Hematopoietic multipotent progenitor cell treated with erythropoietin and hydrocortisone succinate and interleukin-3 and kit ligand, for 4 days (in vitro differentiated cells): ENCODE measurements at places on chromosomes 16 and 17.

DNA sequence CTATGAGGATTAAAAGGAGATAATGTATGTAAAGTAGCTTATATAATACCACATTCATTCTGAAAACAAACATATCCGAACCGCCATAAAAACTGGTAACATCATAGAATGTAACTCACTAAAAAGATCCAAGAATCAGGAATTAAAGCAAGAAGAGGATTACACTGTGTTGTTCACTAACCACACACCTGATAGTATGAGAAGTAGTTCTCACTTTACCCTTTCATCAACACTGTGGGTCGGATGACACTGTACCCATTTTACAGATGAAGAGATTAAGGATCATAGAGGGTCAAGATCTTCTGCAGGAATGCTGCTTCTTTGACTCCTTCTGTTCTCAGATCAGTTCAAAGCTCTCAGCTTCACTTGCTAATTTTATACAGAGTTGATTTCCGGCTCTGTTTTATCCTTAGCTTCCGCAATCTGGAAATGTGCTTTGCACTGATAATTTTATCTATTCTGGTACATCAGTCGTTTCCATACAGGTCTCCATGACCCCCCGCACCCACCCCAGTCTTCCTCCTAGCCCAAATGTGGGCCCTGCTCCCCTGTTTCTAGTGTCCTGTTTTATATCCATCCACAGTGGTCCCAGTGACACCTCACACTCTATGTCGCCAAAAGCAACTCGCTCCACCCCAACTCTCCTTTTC is 288.6 kb upstream of the CCL2 start:
- peak; percentile 63 for DNase-seq

- DNase-seq = no peak
Observed at GRCh38 chr17:83194761-83195329, 115.4 kb downstream of the METRNL start.

- DNase-seq = no peak
Observed at GRCh38 chr16:84595052-84595481, 22.8 kb downstream of the COTL1 start.

DNA sequence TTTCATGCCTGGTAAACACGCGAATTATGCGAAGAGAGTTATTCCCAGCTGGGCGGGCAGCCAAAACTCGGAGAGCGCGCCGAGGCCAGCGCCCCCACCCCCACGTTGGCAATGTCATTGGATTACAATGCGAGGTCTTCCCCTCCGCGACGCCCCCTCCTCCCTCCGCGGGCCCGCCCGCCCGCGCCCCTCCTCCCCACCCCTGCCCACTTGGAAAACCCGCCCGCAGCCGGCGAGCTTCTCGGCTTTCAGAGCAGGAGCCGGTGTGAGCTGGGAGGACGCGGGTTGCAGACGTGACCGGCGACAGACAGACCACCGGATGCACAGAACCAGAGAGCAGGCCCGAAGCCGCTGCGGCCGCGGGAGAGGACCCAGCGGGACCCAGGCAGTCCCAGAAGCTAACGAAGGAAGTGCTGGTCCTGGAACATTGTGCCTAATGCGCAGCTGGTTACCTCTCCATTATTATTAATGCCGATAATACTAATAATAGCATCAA is 4.0 kb downstream of the NOG start:
- DNase-seq = no peak

GRCh38 chr16:80570106-80570478 is 29.3 kb downstream of the DYNLRB2 start:
- DNase-seq = peak; percentile 15

- no peak for DNase-seq
Observed at GRCh38 chr17:1434150-1434549, 21.9 kb downstream of the CRK start.

- DNase-seq = no peak
Observed at GRCh38 chr16:70735141-70735979, 49.5 kb upstream of the MTSS2 start.

GRCh38 chr17:50507871-50508572 is at the start of gene MYCBPAP:
TSS of gene MYCBPAP (plus strand) at chr17:50508439. CDS start at chr17:50508675, 236 bp downstream.
- peak; percentile 91 for DNase-seq

GRCh38 chr17:77369544-77369971 is 228.8 kb downstream of the SEC14L1 start:
- DNase-seq = no peak

- no peak for DNase-seq
Observed at GRCh38 chr17:37092071-37092470, 143.3 kb downstream of the AATF start.

GRCh38 chr16:88430524-88431446 is 22.3 kb upstream of the ZFPM1 start:
- peak; percentile 77 for DNase-seq

- DNase-seq = no peak
Observed at GRCh38 chr17:54029986-54030385, 207.3 kb downstream of the KIF2B start.

DNA sequence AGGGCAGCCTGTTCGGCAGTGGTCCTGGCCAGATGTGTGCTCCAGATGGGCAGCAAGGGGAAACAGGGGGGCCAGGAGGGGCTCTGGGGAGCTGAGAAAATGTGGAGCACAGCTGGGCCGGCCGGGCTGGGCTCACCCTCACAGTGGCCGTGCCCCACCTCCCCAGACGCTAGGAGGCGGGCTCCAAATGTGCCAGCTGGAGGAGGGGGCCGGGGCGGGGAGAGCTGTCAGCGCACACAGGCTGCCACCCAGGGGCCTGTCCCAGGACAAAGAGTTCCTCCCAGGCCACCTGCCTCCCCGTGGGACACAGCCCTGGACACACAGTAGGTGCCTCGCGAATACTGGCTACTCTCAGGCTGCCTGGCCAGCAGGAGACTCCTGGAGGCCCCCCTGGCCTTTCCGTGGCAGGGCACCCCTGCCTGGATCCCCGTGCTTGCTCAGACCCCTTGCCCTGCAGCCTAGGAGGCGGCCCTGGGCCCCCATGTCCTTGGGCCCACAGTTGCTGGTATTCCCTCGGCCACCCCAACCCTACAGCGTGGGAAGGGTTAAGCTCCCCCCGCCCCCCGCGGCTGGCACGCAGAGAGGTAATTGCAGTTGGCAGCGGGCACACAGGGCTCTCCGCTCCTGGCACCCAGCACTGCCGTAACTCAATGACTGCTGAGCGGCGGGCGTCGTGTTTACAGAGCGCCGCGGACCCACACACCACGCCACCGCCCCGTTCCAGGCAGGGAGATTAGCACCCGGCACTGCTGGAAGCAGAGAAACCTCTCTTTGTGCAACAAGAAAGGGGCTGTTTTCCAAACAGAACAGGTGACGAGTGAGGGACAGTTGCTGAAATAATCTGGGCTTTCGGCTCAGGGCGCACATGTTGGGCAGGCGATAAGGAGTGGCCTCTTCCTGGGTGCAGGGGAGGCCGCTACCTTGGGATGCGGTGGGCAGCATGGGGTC is 32.2 kb downstream of the BAHCC1 start:
- DNase-seq = peak; percentile 78

GRCh38 chr16:10564591-10564990 is 15.8 kb downstream of the EMP2 start:
- no peak for DNase-seq

DNA sequence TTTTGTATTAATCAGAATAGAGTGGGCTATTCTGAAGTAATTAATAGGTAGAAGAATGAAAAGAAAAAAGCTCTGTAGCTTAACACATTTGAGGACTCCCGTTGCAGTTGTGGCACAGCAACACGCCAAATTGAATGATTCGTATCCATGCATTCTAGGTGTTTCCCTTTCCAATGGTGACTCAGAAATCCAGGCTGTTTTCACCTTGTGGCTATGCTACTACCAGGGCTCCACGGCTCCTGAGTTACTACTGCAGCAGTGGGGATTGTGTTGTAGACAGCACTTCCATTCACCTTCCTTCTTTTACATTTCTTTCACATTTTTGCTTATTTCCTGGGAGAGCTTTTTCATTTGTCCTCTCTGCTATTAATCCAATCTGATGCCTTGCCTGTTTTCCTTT is 1616.4 kb downstream of the CDH8 start:
- no peak for DNase-seq

DNA sequence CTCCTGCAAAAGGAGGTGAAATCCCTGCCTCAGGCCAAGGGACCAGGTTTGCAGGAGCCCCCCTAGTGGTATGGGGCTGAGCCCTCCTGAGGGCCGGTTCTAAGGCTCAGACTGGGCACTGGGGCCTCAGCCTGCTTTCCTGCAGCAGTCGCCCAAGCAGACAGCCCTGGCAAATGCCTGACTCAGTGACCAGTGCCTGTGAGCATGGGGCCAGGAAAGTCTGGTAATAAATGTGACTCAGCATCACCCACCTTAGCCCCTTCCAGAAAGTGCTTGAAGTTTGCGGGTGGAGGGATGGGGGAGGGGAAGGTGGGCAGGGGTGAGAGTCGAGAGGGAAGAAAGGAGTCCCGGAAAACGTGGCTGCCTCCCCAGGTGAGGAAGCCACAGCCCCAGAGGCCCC is 2.1 kb downstream of the MC1R start:
- no peak for DNase-seq

- DNase-seq = peak; percentile 93
Observed at GRCh38 chr17:75289832-75290337, 652 bp upstream of the SLC25A19 start.

- DNase-seq = no peak
Observed at GRCh38 chr16:12096157-12096777, 119.7 kb downstream of the SNX29 start.

GRCh38 chr17:60901806-60902205 is 224.2 kb downstream of the BCAS3 start:
- DNase-seq = no peak

- DNase-seq = no peak
Observed at GRCh38 chr17:4604111-4604644, 19.8 kb downstream of the SMTNL2 start.

DNA sequence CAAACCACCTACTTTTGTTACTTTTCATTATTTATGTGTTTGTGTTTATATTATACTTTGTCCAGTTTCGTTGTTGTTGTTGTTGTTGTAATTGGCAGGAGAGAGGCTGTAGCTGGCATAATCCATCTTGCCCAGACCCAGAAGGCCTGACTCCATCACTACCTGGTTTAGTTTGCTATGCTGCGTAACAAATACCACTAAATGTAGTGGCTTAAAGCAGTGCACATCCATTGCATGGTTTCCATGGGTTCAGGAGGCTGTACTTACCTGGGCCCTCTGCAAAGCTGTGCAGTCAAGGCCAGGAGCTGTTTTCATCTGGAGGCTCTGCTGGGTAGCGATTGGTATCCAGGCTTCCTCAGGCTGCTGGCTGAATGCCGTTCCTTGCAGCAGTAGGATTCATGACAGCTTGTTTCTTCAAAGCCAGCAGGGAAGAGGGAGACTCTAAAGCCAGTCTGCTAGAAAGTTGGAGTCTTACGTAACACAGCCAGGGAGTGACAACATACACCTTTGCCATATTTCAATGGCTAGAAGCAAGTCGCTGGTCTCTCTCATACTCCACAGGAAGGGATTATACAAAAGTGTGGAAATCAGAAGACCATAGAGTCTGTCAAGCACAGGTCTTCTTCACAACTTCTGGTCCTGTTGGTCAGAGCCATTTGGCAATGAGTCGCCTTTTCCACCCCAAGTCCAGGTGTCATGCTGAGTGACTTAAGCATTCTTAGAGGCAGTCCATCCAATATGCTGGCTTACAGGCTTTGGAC is 41.1 kb downstream of the TNRC6C start:
- peak; percentile 26 for DNase-seq

DNA sequence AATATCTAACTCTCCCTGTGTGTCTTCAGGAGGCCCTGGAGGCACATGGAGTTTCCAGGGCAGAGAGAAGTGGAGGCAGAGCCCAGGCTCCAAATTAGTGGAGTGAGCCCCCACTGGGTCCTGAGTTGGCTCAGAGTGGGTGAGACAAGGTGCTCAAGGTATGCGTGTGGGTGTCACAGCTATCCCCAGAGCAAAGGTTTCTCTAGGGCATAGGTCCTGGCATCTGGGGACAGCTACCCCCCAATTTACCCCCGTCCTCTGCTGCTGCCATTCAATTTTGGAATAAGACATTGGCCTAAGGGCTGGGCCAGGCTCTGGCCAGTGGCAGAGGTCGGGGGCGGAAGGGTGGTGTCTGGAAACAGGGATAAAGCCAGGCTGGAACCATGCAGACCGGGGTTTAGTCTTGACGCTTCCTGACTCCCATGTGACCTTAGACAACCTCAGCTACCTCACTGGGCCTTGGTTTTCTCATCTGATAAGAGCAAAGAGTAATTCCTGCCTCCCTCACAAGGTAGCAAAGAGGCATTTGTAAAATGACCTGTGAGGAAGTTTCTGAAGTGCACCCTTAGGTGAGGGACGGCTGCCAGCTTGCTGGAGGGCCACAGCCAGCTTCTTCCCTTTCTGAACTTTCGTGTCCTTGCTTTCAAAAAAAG is 78.2 kb upstream of the TMEM97 start:
- no peak for DNase-seq

DNA sequence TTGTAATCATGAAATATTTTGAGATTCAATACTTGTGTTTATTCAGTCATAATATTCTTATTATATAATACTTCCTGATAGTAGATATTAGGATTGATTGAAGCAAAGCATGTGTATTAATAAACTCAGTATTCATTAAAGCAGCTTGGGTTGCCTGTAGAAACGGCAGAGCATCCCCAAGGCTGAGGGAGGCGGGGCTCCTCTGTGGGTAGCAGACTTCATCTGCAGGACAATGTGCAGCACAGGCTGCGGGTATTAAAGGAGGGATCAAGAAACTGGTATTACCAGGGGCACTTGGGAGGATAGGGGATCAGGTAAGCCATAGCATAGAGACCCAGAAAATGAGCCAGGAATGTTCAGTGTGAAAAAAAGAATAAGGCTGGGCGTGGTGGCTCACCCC is 213.6 kb downstream of the PRKCA start:
- no peak for DNase-seq

DNA sequence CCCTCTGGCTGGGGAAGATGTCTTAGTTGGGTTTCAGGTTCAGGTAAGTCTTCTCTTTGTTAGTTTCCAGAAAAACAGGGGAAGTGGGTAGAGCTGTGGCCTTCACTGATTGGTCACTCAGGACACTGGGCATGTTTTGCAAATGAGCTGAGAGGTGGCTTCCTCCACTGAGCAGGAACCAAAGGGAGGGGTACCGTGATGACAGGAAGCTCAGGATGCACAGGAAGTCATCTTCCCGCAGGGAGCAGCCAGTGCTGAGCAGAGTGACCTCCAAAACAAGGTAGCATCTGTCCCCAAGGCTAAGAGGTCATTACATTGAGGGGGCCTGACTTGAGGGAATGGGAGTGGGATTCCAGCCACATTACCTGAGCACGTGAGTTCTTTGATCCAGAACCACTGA is 5.6 kb downstream of the NT5C start:
- DNase-seq = no peak

GRCh38 chr17:65657251-65657828 is 95.9 kb upstream of the AXIN2 start:
- no peak for DNase-seq

- DNase-seq = no peak
Observed at GRCh38 chr17:36720131-36720530, 118.7 kb downstream of the MRM1 start.

DNA sequence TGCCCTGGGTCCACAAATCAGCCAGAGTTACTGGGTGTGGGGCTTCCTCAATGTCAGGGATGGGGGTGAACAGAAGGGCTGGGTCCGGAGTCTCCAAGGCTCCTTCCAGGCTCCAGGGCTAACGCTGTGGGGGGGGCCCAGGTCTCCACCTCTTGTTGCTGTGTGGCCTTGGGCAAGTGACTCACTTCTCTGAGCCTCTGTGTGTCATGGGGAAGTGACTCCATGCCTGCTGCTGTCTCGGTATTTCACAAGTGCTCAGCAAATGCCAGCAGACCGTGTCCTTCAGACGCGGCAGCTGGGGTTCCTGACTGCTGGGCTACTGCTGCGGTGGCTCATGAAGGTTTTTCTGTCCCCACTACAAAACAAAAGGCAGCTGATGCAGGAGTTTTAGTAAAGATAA is 26.6 kb downstream of the JPH3 start:
- DNase-seq = no peak
